Kidney epithelial cell (primary cell): ENCODE measurements at places on chromosomes 16 and 17. TPM values are rescaled to one million over a fixed set of nuclear protein-coding genes. Genes with fewer than 3 reads are reported as not detected.

PRSS21 gene
- 0.29 and 3.0 TPM in 2 replicates for total RNA-seq

OR4D1 gene
- total RNA-seq = not detected in 2 replicates

DNA sequence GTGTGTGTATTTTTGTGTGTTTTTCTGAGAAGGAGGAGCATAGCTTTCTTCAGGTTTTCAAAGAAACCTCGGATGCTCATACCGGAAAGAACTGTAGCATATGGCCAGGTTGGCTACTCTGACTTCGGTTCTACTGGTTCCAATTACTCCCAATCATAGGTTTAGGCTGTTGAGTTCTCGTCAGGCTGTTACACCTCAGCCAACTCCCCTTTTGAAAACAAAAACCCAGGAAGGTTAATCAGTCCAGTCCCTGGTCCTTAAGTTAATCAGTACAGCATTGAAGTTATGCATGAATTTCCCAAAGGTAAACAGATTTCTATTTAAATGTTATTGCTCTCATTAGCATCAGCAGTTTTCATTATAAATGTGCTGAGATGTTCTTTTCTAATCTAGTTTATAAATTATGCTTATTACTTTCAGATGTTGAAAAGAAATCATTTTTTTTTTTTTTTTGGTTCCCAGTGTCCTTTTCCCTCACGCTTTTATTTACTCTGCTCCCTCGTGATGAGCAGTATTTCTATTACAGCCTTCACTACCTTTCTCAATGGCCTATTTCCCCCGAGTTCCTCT, 111.0 kb downstream of the NPIPB5 start:
- no peak for DNase-seq

GRCh38 chr17:29885031-29885640, 44.9 kb downstream of the SSH2 start:
- DNase-seq = no peak
